ENCODE measurements at places on chromosomes 5 and 9. TPM values are rescaled to one million over a fixed set of nuclear protein-coding genes. Genes with fewer than 3 reads are reported as not detected.

- H3K4me1 ChIP-seq = peaks cover 37% of the 10 kb centered on the region
- no peak for DNase-seq
- H3K4me3 ChIP-seq = no peak overlapping the region
- no peak overlapping the region for H3K27ac ChIP-seq
- no peaks in the 10 kb centered on the region for H3K27me3 ChIP-seq
These were observed 16.9 kb downstream of the SH2D3C start for GRCh38 chr9:127761491-127761956.

- peaks cover 18% of the 10 kb centered on the region for H3K4me1 ChIP-seq
- H3K4me3 ChIP-seq = no peak overlapping the region
- H3K36me3 ChIP-seq = peaks cover 7% of the 10 kb centered on the region
- no peak overlapping the region for H3K27ac ChIP-seq
- DNase-seq = no peak
- peaks cover 8% of the 10 kb centered on the region for H3K27me3 ChIP-seq
These were observed 5.5 kb upstream of the TNFSF15 start for GRCh38 chr9:114811301-114811700.

DNA sequence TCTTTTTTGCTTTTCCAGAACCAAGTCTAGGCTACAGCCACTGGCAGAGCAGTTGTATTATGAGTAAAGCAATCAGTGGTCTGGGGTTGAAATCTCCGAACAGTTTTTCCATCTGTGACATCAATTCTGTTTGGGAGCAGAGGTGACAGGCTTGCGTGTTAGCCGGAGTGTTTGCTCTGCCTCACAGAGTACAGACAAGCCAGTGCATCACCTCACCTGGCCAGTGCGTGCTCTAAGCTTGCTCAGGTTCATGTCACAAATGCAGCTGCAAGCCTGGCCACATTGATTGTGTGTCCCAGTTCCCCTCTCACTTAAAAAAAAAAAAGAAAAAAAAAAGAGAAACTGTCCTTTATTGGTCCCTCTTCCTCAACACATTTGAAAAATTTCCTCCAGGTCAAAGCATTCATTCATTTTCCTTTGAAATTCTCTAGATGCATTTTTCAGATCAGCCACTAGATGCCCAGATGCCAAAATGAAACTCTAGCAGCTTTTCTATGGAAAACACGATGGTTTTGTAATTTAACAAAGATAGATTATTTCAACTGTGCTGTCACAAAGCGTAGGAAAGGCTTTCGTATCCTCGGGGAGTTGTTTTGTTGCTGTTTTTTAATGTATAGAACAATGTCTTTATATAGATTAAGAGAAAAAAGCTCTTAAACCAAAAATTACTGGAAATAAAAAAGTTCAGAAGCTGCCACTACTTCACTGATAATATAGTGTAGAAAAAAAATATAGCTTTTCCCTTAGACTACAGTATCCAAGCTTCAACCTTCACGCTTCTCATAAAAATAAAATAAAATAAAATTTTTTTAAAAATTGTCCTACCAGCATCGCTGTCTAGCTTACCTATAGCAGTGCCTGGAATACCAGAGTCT lies 585.5 kb downstream of the TLE1 start:
- H3K36me3 ChIP-seq = no peaks in the 10 kb centered on the region
- H3K27me3 ChIP-seq = peaks cover 3% of the 10 kb centered on the region

FGFR4 gene
- total RNA-seq = 0.64 TPM

- H3K4me3 ChIP-seq = no peak overlapping the region
- H3K4me1 ChIP-seq = no peaks in the 10 kb centered on the region
- no peak overlapping the region for H3K27ac ChIP-seq
- H3K36me3 ChIP-seq = no peaks in the 10 kb centered on the region
- DNase-seq = no peak
These were observed 24.2 kb upstream of the SHISAL2B start for GRCh38 chr5:64666078-64666477.

DNA sequence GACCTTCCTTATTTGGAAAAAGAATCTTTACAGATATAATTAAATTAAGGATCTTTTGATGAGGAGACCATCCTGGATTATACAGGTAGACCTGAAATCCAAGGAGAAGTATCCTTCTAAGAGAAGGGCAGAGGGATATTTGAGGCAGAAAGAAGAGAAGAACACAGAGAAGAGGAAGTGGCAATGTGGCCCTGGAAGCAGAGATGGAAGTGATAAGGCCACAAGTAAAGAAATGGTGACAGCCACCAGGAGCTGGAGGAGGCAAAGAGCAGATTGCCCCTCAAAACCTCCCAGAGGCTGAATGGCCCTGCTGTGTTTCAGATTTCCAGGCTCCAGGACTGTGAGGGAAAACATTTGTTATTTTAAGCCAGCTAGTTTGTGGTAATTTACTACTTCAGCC lies 93.0 kb upstream of the ANKRD55 start:
- peak overlapping the region; percentile 60 for H3K27ac ChIP-seq
- H3K4me1 ChIP-seq = peaks cover 70% of the 10 kb centered on the region
- no peak for DNase-seq
- no peak overlapping the region for H3K4me3 ChIP-seq
- H3K36me3 ChIP-seq = peaks cover 2% of the 10 kb centered on the region

- H3K4me1 ChIP-seq = peaks cover 41% of the 10 kb centered on the region
- H3K36me3 ChIP-seq = peaks cover 34% of the 10 kb centered on the region
- DNase-seq = no peak
These were observed 6.2 kb downstream of the TRIM32 start for GRCh38 chr9:116693233-116693731.

DNA sequence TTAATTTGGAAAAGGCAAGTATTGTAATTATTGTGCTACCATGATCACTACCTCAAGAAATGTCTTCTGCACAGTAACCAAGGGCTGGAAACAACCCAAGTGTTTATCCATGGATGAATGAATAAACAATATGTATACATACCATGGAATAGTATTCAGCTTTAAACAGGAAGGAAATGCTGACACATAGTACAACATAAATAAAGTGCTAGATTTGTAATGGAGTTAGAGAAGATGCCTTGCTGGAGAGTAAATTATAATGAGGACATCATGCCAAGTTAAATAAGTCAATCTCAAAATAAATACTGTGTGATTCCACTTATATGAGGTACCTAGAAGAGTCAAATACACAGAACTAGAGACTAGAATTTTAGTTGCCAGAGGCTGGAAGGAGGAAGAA lies 160.0 kb downstream of the CCDC192 start:
- no peak overlapping the region for H3K4me3 ChIP-seq
- H3K36me3 ChIP-seq = no peaks in the 10 kb centered on the region
- DNase-seq = no peak
- H3K4me1 ChIP-seq = no peaks in the 10 kb centered on the region

- peaks cover 63% of the 10 kb centered on the region for H3K36me3 ChIP-seq
- no peak overlapping the region for H3K4me3 ChIP-seq
- H3K4me1 ChIP-seq = peaks cover 87% of the 10 kb centered on the region
These were observed 38.9 kb downstream of the SERINC5 start for GRCh38 chr5:80216753-80217596.

BAAT gene
- total RNA-seq = 0.07 TPM

DNA sequence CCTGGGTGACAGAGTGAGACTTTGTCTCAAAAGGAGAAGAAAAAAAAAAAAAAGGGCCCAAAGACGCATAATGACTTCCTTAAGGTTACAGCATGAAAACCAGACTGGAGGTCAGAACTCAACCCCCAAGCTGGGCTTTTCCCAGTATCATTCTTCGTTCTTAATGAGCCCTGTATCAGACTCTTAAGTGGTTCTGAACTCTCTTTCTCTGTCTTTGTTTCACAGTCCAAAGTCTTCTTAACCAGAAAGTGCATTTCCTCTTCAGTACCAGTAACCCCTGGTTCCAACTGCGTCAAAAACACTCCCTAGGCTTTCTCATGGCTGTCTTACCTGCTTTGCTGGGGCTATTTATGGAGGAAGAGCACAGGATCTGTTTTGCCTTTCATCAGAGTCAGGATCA lies 38.4 kb upstream of the SHB start:
- no peak overlapping the region for H3K4me3 ChIP-seq
- no peaks in the 10 kb centered on the region for H3K4me1 ChIP-seq
- no peak for DNase-seq
- no peak overlapping the region for H3K27ac ChIP-seq

PCDHAC2 gene
- not detected for total RNA-seq

DNA sequence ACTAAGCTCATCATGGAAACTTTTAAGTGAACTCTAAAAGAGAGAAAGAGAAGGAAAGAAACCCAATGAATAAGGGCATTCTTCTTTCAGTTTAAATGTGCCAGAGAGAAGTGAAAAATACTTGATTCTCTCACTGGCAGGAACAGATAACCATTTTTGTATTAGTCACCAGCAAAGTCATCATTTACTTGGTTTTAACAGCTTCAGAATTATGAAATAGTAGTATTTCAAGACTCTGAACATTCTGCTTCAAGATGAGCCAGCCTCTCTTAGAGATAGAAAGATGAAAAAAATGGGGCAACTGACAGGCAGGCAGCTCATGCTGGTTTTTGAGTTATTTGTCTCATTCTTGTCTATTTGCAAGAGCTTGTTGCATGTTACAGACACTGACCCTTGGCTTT lies 103.5 kb downstream of the GCNT1 start:
- H3K4me1 ChIP-seq = peaks cover 5% of the 10 kb centered on the region
- H3K36me3 ChIP-seq = no peaks in the 10 kb centered on the region
- DNase-seq = no peak
- H3K4me3 ChIP-seq = no peak overlapping the region
- H3K27ac ChIP-seq = no peak overlapping the region
- peaks cover 10% of the 10 kb centered on the region for H3K27me3 ChIP-seq

DNA sequence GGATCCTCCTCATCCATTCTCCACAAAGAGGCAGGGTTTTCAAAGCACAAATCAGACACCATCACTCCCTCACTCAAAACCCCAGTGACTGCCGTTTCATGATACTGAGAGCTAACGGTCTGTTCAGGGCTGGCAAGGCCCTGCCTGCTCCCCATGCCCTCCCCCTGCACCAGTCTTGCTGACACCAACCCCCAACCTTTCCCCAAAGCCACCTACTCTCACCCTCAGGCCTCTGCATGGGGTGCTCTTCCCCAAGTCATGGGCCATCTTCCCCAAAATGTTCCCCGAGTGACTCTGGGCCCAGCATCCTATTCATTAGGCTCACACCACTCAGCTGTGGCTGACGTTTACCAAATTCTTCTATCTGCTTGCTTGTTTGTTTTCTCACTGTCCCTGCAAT lies 21.7 kb upstream of the OLFM1 start:
- H3K27ac ChIP-seq = no peak overlapping the region
- H3K4me1 ChIP-seq = no peaks in the 10 kb centered on the region
- no peak overlapping the region for H3K4me3 ChIP-seq

OGN gene
- not detected for total RNA-seq

DNA sequence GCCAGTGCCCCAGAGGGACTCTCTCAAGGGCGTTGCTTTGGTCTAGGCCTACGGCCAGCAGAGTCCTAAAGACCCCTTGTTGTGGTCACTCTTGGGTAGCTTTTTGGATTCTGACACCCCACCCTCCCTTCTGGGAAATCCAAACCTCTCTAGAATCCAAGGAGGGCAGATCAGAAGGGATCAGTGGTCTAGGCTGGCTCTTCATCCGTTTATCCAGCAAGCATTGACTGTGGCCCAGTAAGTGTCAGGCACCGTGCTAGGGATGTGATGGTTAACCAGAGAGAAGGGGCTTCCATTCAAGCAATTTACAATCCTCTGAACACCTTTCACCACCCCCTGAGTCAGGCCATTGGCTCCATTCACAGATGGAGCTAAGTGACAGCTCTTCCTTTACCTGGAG lies 181.1 kb downstream of the PTTG1 start:
- H3K4me3 ChIP-seq = no peak overlapping the region
- no peaks in the 10 kb centered on the region for H3K27me3 ChIP-seq
- no peaks in the 10 kb centered on the region for H3K36me3 ChIP-seq
- H3K4me1 ChIP-seq = no peaks in the 10 kb centered on the region

GRCh38 chr5:165139721-165140120 lies 1634.3 kb downstream of the MAT2B start:
- H3K36me3 ChIP-seq = no peaks in the 10 kb centered on the region
- no peak overlapping the region for H3K4me3 ChIP-seq
- no peaks in the 10 kb centered on the region for H3K4me1 ChIP-seq

GRCh38 chr5:111582993-111583601 lies 70.8 kb upstream of the STARD4 start:
- no peak overlapping the region for H3K4me3 ChIP-seq
- peaks cover 5% of the 10 kb centered on the region for H3K4me1 ChIP-seq
- DNase-seq = no peak

- H3K27me3 ChIP-seq = no peaks in the 10 kb centered on the region
- no peak for DNase-seq
- no peak overlapping the region for H3K27ac ChIP-seq
- H3K4me3 ChIP-seq = no peak overlapping the region
- peaks cover 2% of the 10 kb centered on the region for H3K4me1 ChIP-seq
These were observed 22.5 kb downstream of the PSAT1 start for GRCh38 chr9:78319197-78320029.

DNA sequence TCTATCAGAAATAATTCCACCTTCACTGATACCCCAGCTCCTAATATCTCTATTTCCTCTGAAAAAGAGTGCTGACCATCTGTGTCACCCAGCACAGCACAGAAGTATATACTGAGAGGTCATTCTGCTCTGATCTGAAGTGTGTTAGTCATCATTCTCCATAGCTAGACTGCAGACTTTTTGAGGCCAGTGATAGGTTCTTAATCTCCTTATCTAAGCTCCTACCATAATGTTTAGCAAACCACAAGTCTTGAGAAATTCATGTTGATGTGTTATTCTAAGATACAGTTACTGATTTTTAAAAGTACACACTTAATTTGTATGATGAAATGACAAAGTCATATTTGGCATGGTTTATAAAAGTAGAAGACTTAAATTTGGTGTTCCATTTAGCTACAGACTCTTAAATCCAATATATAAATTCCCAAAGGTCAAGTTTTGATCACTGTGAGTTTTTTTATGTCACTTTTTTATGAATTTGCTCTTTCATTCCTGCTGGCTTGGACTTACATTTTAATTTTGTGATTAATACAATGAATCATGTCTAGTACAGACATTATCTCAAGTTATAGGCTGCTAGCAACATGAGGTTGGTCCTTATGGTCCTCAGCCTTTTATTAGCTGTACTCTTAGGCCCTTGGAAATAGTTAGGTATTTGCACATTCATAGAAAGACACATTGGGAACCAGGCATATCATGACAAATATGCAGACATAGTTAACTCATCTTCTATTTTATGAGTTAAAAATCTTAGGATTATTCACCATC lies 380.8 kb downstream of the EBF1 start:
- H3K27ac ChIP-seq = no peak overlapping the region
- H3K36me3 ChIP-seq = no peaks in the 10 kb centered on the region
- H3K4me1 ChIP-seq = no peaks in the 10 kb centered on the region
- H3K4me3 ChIP-seq = no peak overlapping the region

DNA sequence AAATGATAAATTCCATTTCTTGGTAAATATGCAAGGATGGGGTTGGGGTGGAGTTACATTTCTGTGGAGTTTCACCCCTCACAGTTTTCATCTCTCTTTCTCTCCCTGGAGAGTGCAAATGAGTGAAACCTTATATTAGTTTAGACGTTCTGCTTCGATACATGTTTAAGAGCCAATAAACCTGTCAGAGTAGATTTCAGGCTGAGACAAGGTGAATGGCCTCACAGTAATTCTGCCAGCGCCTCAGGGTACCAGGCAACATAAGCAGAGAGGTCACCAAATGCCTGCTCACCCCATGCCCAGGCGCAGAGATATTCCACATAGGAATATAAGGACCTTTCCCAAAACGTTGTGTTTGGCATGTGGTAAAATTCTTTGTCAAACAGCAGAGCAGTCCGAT lies 154.9 kb upstream of the VLDLR start:
- H3K27ac ChIP-seq = no peak overlapping the region
- H3K27me3 ChIP-seq = peaks cover 6% of the 10 kb centered on the region
- no peaks in the 10 kb centered on the region for H3K36me3 ChIP-seq
- no peaks in the 10 kb centered on the region for H3K4me1 ChIP-seq
- no peak overlapping the region for H3K4me3 ChIP-seq

GRCh38 chr9:38033941-38034340 lies 35.1 kb downstream of the SHB start:
- no peak for DNase-seq
- no peak overlapping the region for H3K4me3 ChIP-seq
- H3K27me3 ChIP-seq = no peaks in the 10 kb centered on the region

CSF2 gene
- 2.9 TPM for total RNA-seq

Data from activated CD4-positive, alpha-beta T cell treated with anti-CD3 and anti-CD28 coated beads, Interleukin-2, amount 10 ng/mL, durations not matched to agents 7 days and 5 days (primary cell).